ENCODE measurements at places on chromosomes 1 and 21.

DNA sequence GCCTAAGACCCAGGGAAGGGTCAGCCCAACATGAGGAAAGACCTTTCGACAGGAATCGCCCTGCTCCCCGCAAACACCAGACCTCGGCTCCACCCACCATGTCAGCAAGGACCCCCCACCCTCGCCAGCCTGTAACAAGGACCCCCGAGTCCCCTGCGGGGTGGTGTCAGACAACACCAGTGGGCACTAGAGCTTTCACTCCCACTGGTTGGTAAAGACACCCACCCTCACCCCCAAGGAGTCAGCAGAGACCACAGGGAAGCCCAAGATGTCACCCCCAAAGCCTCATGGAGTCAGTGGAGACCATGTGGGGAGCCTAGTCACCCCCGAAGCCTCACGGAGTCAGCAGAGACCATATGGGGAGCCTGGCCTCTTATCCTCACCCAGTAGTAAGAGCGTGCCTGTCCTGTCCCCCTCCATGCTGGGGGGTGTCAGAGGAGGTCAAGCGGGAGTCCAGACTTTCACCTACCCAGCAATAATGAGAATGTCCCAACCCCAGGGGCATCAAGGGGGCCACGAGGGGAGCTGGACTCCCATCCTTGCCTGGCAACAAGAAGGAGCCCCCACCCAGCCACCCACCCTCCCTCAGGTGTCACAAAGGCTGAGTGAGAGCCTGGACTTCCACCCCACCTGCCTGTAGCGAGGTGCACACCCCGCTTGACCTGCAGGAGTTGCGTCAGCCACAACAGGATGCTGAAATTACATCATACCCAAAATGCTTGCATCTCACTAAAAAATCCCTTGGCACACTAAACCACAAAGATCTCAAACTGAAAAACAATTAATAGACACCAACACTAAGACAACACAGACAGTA is 24.8 kb downstream of the SLC19A1 start:
- no peak for DNase-seq

DNA sequence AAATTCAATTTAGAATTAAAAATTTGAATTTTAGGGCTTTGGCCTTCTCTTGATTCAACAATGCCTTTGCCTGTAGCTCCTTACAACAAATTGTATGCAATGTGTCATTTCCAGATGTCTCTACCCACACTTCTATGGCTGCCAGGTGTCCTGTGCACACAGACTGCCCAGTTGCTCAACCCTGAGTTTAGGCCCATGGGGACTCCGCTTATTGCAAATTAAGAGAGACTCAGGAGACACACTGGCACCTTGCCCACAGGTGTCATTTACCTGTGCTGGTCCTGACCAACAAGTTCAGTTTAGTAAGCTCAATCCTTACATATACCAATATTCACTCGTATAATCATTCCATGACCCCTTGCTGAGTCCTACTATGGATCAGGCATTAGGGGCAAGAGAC is 236.1 kb downstream of the OMA1 start:
- DNase-seq, result no peak

- no peak for DNase-seq
These were observed 3.6 kb upstream of the CRABP2 start for GRCh38 chr1:156709031-156709430.

GRCh38 chr1:46188295-46189030 is 9.8 kb downstream of the POMGNT1 start:
- no peak for DNase-seq

DNA sequence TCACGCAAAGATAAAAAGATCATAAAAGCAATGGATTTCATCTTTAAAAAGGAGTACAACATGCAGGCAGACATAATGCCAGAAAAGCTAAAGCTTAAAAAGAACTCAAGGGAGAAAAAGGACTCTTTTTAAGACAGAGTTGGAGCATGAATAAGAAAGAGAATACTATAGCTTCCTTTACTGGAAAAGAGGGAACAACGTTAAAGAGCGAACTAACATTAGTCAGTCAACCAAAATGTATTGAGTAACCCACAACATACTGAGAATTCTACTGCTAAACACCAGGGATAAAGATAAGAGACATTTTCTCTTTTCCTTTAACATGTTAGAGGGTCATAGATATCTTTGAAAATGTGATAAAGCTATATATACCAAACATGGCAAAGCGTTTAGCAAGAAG is 182.0 kb downstream of the DUSP10 start:
- no peak for DNase-seq
